Aorta (tissue), 5 donors: ENCODE measurements at places on chromosomes 5 and 9. TPM values are rescaled to one million over a fixed set of nuclear protein-coding genes. Genes with fewer than 3 reads are reported as not detected.

CMBL gene
- total RNA-seq: 20.2 TPM

ENTPD2 gene
- 1.7 TPM for total RNA-seq

ITGA1 gene
- 152 TPM for total RNA-seq

ANKRD18A gene
- 0.18 TPM for total RNA-seq

FOXD4L6 gene
- not detected for total RNA-seq

ABO gene
- total RNA-seq: 3.3 TPM

CER1 gene
- not detected for total RNA-seq

FOXD4 gene
- total RNA-seq: 0.27 TPM

PPP1R26 gene
- total RNA-seq: 14.2 TPM

CDH6 gene
- total RNA-seq: 5.2 TPM

SPATA31A3 gene
- total RNA-seq: not detected

ZFP2 gene
- total RNA-seq: 3.4 TPM

TMEM174 gene
- total RNA-seq: not detected

PHYHD1 gene
- total RNA-seq: 20.5 TPM

ENTPD8 gene
- total RNA-seq: not detected
